ENCODE measurements at places on chromosomes 5 and 9.

DNA sequence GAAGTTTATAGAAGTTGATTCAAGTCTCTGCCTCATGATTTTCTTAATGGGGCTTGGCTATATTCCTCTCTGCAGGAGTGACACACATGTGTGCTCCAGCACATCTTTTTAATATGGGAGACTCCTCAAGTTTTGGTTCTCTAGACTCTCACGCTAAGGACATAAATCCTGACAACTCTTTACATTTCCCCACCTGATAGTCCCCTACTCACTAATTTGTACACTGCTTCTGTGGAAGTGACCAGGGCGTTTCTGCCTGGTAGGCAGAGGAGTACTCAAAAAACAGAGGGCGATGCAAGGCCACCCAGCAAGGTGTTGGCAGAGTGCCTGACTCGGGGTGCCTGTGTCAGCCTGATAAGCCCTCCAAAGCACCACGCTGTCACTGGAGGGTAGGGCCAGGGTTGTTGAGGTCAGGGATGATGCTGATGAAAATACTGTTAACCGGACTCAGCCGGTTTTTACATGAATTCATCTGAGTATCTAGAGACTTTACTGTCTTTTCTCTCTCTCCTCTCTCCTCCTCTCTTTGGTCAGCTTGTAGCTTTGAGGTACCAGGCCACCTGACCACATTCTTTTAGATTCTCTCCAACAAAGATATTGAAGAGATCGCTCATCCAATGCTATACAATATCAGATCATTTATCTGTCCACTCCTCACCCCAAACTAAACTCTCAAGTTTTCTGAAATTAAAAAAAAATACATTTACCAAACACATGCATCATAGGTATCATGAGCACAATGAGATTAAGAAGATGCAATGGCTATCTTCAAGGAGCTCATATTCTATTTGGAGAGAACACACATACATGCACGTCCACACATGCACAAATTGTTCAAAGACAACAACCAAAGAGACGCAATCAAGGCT is 205.2 kb downstream of the PIK3R1 start:
- DNase-seq: no peak

- DNase-seq: no peak
Observed at GRCh38 chr9:94928691-94929368, 202.3 kb downstream of the AOPEP start.

DNA sequence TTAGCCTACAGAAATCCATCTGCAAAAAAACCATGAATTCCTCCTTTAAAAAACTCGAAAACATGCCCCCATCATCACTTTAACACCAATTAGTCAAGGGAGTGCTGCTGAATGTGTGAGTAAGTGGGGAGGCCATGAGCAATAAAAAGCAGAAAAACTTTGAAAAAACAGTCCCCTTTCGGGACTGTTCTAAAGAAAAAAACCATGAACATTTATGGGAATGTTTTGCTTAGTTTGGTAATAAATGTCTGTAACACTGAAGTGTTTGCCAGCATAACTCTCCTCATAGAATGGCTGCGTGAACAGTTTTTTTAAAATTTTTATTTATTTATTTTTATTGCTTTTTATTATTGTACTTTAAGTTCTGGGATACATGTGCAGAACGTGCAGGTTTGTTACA is 99.4 kb upstream of the TARS1 start:
- no peak for DNase-seq

DNA sequence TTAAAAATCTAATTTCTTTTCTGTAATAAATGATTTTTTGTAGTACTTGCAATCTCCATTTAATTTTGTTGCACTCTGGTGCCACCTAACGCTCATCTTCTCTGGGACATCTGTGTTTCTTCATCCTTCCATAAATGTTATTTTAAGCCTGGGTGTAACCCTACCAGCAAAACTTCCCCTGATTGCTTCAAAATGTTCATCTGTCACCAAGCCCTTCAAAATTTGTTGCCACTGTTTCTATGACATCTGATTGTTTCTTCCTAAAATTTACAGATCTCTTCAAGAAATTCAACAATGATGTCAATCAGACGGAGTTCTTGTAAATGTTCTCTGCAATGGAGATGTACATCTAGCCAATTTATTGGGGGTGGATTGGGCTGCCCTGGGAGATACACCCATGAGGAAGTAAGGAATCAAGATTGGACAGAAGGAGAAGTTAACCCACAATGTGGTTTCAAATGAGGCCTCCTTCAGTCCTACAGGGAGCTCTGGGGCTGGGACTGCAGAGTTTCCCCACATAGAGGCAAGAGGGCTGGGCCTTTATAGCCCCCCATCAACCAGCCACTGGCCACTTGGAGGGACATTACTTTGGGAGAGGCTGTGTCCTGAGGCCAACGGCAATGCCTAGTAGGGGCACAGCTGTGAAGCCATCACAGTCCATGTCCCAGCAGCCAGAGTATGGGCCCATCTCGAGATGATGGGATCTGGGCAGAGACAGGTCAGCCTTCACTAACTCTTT is 23.3 kb downstream of the MCTP1 start:
- DNase-seq: no peak

DNA sequence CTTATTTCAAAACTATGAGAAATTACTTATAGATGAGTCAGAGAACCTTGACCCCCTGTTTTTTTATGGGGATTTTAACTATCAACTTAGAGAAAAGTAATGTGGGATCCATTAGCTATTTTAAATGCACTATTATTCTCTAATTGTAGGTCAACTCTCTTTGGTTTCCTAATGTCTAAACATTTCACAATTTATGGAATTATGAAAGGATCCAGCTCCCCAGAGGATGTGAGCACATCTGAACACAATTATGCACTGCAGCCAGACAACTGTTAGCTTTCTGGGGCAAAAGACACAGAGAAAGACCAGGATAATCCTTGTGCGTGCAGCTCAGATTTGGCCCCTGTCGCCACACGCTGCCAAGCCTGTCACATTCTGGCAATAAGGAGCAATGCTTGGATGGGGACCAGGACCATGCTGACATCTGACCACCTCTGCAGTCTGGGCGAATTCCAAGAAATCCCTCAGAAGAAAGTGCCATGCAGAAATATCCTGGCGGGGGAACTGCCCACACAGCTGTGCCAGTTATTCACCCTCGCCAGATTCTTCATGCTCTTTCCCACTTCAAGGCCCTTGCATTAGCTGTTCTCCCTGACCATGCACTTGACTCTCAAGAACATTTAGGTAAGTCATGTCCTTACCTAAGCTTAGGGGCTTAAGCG is 22.2 kb upstream of the CMBL start:
- no peak for DNase-seq

DNA sequence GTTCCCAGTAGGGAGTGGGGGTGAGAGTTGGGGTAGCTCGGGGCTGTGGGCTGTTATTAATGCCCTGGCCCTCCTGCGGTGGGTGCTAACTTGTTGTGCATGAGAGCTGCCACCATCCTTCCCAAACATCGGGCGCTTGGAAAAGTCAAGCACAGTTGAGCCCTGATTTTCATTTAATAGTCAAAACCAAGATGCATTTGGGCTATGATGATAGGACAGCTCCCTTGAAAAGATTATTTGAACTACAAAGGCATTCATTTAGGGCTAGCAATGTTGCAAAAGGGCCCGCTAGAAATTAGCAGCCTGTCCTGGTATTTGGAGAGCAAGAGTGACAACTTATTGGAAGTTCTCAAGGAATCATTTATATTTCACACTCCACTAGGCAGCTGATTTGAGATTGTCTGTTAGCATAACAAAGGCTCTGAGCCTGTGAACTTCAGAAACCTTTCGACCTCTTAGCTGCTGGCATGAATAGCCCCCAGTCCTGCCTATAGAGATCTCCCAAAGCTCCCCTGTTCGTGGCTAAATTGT is 128.2 kb upstream of the TMEM161B start:
- no peak for DNase-seq

GRCh38 chr9:127214421-127215267 is 49.9 kb upstream of the GARNL3 start:
- DNase-seq: peak; percentile 49

GRCh38 chr5:42854795-42855194 is 43.1 kb upstream of the SELENOP start:
- no peak for DNase-seq

GRCh38 chr9:27181381-27181780 is 72.4 kb downstream of the TEK start:
- DNase-seq: no peak

DNA sequence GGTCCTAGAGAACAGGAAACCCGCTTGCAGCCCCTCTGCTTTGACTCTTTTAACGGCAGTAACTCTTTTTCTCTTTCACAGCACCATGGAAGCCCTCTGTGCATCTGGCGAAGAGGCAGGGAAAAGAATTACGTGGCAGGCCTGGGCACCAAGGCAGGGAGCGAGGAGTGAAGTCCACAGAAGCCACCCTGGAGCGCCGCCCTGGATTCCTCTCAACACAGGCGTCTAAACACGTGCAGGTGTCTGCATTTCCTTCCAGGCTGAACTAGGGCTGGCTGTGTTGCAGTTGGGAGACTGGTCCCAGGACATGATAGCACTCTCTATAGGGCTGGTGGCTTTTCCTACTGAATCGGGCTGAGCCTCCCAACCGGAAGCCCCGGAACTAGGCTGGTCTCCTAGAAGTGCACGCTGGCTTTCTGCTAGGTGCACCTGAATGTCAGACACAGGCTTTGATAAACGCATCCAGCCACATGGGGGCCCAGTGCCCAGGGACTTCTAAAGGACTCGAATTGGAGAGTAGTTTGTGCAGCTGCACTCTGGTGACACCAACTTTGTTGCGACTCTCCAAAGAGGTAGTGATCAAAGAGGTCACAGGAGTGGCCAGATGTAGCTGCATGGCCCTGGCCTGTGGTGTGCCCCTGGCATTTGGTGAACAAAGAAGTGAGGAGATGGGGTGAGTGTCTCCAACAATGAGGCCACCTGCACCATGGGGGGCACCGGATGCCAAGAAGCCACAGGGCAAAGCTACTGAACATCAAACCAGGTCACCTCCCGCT is 54.5 kb downstream of the AK8 start:
- DNase-seq: no peak

- DNase-seq: no peak
Observed at GRCh38 chr5:129945774-129946270, 41.6 kb downstream of the CHSY3 start.

DNA sequence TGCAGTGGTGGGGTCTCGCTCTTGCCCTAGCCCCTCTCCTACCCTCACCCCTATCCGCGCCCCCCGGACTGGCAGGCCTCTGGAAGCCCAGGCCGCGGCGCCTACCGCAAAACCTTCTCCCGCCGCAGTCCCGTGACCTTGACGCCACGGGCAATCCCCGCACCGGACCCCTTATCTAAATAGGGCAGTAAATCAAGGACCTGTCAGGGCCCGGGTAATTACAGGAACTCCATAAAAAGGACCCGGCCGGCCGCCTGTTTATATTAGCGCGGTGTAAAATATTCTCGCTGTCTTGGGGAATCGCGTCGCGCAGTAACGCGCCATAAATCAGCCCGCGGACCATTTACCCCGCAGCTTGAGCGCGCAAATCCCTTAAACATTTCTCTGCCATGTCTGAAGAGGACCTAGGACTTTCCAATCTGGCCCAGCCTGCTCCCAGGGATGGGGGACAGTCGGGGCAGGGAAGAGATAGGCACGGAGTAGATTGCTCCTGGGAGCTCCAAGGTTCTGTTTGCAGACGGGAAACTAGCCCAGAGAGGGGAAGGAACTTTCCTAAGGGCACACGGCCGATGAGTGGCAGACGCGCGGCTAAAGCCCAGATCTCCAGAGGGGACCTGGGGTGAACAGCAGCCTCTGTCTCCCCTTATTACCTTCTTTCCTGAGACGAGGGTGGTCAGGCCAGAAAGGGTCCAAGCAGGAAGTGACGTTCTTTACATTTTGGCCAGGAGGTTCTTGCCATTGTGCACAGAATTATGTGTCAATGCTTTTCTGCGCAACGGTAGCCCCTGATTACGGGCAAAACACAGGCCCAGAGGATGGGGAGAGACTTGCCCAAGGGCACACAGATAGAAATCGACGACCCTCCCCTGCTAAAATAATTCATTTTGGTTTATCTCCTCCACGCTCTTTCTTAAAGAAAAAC is 4.8 kb upstream of the HAND1 start:
- DNase-seq: no peak

DNA sequence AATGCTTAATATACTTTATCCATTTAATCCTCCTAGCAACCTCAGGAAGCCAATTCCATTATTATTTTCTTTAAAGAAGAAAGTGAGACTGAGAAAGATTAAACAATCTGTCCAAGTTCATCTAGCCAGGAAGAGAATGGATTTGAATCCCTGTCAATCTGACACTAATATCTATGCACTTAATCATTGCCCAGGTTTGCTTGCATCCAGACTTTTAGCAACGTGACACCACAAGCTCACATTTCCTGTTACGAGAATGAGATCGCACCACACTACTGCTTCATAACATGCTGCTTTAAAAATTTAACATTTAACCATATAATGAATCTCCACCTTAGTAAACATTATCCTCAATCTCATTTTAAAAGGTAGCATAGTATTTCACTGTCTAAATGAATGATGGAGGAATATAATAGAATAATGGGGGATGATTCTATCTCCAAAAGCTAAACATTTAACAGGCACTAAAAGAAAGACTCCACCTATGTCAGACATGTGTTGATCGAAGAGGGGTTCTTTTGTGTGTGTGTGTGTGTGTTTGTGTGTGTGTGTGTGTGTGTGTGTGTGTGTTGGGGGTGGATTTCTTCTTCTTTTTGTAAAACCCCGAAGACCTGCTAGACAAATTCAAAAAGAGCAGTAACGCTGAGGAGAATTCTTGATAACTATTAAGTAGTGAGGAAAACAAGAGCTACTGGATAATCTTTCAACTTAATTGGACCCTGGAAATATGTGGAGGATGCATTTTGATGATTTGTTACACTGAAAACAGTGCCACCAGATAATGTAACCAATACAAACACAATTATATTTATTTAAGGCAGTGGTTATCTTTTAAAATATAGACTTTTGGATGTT is 138.7 kb upstream of the NR3C1 start:
- DNase-seq: no peak

DNA sequence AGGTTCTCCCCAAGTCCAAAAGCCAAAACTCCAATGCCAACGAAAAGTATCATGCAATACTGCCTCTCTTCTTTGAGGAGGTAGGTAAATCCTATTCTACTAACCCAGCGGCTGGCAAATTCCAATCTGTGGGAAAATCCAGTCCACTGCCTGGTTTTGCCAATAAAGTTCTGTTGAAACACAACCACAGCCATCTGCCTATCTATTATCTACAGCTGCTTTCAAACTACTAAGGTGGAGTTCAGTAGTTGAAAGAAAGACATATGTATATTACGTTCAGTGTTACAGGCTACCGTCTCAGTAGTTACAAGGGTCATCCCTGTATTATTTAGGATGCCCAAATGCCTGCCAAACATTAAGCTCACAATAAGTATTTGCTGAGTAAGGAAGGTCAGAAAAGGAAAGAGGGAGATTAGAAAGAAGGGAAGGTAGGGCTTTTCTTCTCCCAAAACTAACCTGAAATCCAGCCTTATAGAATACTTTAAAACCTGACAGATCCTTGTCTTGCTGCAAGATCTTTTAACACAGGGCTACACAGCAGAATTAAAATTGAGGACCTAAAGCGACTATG is 16.2 kb downstream of the ARL15 start:
- DNase-seq: no peak

Measured in stimulated activated CD4-positive, alpha-beta T cell treated with anti-CD3 and anti-CD28 coated beads, Interleukin-4, amount 100 ng/mL, for 4 hours (primary cell).